ENCODE measurements at places on chromosomes 11 and 22.

DNA sequence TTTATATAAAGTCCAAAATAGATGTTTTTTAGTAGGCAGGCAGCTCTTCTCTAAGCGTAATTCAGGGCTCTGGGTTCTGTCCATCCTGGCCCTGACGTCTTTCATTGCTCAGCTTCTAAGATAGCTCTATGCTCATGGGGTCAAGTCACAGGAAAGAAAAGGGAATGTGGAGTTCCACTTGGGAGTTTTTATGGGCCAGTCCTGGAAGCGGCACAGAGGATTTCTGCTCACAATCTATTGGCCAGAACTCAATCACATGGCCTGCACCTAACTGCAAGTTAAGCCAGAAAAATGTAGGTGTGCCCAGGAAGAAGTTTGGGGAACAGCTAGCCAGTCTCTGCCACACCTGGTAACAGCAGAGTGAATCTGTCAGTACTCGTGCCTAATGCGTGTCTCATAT lies 7.4 kb upstream of the ZBTB16 start:
- DNase-seq = no peak

DNA sequence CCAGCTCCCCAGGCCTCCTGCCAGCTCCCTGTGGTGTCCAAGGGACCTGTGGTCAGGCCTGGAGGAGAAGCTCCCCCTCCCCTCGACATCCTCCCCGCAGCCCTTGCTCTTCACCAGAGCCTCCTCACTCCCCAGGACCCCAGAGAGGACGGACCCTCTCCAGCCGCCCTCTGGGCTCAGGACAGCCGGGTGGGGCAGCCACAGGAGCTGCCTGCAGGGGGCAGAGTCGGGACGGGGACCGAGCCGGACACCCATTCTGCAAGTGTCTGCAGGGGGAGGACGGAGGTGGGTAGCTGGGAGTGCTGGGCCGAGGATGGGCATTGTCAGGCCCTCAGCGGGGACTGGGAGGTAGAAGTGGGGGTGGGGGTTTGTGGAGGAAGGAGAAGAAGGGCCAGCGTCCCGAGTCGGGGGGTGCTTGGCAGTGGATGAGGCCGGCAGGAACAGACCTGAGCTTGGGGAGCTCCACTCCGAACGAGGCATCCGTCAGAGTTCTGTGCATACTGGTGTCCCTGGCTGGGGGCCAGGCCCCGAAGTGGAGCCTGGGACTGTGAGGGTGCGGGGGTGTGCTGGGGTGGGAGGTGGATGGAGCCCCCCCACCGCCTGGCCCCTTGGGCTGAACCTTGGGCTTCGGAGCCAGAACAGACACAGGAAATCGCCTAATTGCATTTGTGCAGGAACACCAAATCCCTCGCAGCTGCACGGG lies 15.2 kb downstream of the PRR33 start:
- DNase-seq = no peak

GRCh38 chr11:32949739-32950138 lies 57.1 kb downstream of the QSER1 start:
- no peak for DNase-seq

GRCh38 chr11:6298605-6299004 lies 21.7 kb downstream of the CAVIN3 start:
- no peak for DNase-seq

DNA sequence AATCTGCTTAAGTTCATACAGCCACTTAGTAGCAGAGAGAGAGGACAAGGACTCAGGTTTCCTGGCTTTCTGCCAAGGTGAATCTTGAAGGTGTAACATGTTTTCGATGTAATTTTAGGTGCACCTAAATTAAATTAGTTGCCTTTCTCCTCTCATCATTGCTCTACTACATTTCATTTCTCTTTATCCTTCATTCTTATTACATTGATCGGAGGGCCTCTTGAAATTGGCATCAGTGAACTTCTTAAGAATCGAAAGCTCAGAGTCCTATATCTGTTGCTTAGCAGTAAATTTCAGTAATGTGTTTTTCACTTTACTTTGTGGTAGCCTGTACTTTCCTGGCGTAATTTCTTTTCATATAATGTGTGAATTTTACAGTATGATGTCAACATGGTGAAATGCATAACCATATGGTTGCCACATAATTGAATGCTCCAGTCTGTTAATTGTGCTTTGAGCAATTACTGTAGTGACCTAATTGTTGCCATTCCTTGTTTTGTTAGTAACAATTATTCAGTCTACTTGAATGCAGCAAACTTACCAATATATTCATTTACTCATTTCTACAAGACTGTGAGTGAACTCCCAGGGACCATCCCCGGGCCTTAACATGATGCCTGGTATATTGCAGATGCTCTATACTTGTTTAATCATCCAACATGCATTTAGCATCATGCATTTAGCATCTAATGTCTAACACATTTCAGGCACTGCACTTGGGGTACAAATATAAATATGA lies 138.1 kb downstream of the MAML2 start:
- no peak for DNase-seq

- no peak for DNase-seq
These were observed 25.6 kb upstream of the TH start for GRCh38 chr11:2196970-2197770.
